Ureter (tissue), 1 donor: ENCODE measurements at places on chromosomes 1 and 21. TPM values are rescaled to one million over a fixed set of nuclear protein-coding genes. Genes with fewer than 3 reads are reported as not detected.

DNA sequence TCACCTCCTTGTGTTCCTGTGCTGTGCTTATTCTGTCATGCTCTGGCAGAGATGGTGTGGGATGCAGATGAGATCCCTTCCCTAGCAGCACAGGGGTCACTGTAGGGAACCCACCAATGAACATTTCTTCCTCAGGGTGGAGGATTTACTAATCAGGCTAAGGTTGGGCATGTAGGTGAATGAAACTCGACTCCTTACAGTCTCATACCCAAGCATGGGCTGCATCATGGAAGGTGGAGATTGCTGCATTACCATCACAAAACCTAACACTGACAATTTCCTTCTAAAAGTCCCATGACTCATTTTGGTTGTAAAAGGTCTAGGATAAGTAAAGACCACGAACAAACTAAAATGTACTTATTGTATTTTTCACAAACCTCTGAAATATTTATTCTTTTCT is 399.9 kb downstream of the DSCAM start:
- no peak for DNase-seq

DNAJC28 gene
- total RNA-seq = 1.2 TPM

AMY1B gene
- not detected for total RNA-seq

CFAP107 gene
- total RNA-seq = not detected

DNA sequence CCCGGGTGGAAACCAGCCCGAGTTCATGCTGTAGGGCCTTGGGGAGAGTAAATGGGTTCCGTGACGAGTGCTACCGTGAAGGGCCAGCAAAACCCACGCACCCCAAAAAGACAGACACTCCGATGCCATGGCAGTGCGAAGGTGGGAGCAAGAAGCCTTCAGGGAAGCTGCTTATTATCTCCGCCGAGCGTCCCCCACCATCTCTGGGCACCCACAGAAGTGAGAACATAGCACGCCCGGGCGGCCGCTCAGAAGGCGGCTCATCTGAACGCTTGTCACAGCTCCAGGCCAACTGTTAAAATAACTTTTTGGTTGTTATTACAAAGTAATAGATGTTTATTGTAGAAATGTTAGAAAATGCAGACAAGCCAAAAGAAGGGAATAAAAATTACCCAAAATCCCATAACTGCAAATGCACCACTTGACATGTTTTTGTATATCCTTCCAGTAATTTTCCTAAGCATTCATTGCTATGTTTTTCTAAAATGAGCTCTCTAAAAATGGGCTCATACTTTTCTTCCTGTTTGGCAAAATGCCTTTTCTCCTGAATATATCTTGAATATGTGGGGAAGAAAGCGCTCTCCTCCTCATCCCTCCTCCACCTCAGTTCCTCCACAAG is 234.9 kb downstream of the NPHP4 start:
- DNase-seq = no peak

DNA sequence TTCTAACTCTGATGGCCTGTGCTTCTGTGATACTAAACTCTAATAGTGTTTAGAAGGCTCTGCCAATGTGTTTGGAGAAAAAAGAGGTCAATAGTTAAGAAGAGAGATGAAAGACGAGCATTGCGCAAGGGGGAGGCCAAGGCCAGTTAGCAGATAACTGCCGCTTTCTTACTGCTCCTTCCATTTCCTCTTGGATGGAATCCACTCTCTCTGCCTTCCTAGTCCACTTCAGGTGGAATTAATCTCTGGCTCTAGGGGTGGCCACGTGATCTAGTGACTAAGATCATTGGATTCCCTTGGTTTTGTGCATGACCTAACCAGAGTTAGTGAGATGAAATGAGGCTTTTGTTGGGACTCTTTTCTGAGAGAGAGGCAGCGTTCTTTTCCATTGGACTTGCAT is 148.3 kb downstream of the ACTL8 start:
- no peak for DNase-seq
